Adrenal gland (tissue), 19 donors: ENCODE measurements at places on chromosomes 3 and 15.
A peak's percentile ranks its signal among the peaks of the same experiment; 100 is the strongest.

DNA sequence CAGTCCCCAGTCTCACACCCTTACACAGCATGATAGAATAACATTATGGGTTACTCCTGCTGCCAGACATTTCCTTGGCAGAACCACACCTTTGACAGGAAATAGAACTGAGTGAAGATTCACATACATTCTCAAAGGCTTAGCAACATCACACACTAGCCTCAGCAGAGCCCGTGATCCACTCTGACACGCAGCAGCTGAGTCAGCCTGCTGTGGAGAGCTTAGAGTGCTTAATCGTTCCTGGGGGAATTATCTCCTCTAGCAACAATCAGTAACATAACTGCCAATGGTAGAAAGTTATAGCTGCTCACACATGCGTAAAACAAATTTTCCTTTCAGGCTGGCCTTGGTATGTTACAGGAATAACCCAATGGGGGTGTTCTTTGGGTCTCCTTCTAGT is 382.1 kb downstream of the GAP43 start:
- peak; percentile 22 for DNase-seq

GRCh38 chr3:145807990-145808389 is 353.0 kb downstream of the PLOD2 start:
- DNase-seq = peak; percentile 44

DNA sequence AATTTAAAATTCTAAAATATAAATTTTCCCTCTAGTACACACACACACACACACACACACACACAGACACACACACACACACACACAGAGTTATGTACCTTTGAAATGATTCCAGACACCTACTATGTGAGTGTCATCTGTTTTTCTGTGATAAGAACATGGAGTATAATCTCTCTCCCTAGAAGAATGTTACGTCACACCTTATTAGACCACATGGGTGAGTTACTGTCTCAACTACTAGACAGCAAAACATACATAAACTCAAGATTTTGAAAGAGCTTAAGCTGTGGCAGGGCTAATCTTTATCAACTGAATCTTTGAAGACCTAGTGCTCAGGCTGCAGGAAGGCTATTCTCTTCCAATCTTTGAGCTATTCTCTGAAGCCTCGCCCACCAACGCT is 385.9 kb upstream of the BCHE start:
- no peak for DNase-seq

DNA sequence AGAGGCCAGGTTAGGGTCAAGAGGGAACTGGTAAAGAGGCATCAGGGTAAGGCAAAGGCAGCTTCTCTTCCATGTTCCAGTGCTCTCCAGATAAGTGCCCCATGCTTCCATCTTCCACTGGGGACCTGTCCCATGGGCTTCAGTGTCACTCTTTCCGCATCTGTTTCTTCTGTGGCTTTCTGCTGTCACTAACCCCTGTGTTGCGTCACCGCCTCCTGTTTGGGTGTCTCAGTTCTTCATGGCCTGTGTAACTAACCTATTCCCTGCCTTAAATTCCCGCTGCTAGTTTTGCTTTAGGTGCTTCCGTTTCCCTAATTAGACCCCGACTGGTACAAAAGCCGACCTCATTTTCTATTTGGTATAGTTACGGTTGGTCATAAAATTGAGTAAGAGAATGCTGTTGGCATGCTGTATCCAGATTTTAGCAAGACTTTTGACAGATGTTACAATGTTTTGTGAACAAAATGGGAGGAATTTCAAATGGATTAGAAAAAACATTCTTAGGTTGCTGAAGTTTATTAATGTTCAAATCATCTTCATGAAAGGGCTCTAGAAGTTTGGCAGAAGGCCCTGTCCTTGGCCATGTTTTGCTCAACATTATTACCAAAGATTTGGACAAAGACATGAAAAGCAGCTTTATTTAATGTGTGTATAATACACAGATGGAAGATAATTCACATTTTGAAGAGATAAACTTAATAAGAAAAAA is 245.3 kb downstream of the BBX start:
- DNase-seq = peak; percentile 89

GRCh38 chr3:129428007-129428375 is 445 bp downstream of the EFCAB12 start:
- DNase-seq = peak; percentile 28

GRCh38 chr3:184688251-184688881 is 23.5 kb downstream of the MAGEF1 start:
- no peak for DNase-seq

DNA sequence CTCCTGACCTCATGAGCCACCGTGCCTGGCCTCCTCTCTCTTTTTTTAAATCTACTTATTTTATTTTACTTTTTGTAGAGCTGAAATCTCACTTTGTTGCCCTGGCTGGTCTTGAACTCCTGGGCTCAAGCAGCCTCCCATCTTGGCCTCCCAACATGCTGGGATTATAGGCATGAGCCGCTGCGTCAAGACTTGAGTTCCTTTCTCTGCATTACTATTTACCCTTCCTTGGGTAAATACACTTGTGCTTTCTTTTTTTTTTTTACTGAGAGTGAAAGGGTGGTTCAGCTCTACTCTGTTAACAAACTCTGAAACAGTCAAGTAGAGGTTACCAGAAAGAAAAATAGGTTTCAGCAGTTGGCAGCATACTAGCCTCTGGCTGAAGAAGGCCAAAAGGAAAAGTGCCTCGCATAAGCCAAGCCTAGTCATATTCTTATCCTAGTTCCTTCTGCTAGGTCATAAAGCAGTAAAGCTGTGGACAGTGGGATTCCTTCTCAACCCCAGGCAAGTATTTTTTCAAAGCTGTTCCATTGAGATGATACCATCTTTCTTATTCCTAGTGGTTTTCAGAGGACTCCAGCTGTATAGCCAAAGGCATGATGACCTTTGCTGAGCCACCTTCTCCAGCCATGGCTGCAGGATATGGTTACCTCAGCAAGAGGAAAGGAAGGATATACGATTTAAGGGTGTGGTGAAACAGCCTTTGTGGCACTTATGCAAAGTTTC is 135.1 kb downstream of the RBPMS2 start:
- no peak for DNase-seq

DNA sequence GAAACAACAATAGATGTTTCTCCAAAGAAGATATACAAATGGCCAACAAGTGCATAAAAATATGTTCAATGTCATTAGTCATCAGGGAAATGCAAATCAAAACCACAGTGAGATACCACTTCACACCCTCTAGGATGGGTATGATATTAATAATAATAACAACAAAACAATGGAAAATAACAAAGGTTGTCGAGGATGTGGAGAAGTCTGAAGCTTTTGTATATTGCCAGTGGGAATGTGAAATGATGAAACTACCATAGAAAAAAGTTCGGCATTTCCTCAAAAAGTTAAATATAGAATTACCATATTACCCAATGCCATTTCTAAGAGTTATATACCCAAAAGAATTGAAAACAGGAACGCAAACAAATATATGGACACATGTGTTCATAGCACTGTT is 10.8 kb downstream of the BHLHE40 start:
- no peak for DNase-seq

GRCh38 chr15:101376615-101377395 is 81.8 kb upstream of the SNRPA1 start:
- DNase-seq = no peak

DNA sequence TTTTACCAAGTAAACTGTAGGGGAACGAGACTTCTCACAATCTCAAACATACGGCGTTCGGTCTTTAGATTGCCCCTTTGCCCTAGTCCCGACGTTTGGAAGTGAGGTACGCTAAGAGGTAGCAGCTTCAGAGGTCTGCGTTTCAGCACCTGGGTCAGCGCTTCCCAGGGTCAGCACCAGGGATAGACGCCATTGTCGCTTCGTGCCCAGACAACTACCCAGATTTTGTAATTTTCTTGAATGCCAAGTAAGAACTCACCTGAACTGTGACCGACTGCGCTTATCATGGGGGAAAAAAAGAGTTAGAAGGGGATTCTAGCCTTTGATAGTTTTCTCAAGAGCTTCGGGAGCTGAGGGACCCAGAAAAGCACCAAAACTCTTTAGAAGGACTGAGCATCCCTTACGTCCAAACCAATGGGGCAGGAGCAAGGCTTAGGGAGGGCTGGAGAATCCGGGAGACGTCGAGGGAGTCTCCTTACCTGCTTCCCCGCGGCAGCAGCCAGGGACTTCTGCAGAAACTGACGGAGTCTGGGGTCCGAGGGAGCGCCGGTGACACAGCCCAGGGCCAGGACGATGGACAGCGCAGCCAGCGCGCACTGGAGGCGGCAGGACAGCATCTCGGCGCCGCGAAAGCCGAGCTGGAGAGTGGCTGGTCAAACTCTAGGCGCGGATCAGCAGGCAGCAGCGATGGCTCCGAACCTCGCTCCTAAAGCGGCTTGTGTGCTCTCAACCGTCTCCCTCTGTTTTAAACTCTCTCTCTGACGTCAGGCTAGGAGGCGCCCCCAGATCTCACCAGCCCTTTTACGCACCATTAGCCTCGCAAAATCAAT is at the start of gene SST:
SST (minus strand) TSS at position 720 of the 830 bp plus-strand sequence; CDS start at position 617, 103 bp downstream.
- peak; percentile 49 for DNase-seq

DNA sequence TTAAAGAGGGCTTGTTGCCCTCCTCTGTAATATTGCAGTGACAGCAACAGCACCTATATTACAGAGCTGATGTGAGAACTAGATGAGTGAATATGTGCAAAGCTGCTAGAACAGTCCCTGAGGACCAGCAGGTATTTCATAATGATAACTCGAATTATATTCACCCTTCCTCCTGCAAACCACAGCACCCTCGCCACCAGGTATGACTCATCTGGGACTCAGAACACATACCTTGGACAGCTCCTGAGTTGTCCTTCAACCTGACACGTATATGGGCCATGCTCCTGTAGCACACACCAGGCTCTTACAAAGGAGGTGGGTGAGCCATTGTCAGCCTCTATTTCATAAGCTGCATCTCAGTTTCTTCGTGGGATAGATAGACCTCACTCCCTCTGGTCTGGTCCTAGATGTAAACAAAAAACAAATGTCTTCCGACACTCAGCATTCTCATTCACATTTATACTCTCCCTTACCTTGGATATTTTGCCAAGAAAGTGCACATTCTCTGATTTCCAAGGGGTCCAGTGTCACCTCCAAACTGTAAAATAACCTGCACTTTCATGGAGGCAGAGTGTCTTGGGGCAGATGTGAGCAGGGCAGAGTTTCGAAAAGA is 124.5 kb downstream of the TLE3 start:
- no peak for DNase-seq

- DNase-seq = no peak
Observed at GRCh38 chr3:20798666-20799065, 612.7 kb upstream of the SGO1 start.

GRCh38 chr3:114439284-114439683 is 145.5 kb downstream of the TIGIT start:
- DNase-seq = no peak

DNA sequence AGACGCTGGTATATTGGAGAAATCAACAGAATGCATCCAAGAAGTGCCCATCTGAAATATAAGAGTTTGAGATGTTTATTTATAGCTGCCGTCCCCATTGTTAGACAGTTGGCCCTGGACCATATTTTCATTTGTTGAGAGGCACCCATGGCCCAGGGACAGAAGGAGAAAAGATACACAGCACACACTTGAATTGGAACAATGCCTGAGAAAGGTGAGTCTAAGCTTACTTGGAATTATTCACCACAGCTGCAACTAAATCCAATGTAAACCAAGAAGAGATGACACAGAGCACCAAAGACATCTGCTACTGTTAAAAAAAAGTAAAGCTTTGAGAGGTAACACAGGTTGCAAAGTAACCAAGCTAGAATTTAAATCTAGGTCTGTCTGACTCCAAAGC is 525.5 kb upstream of the NAALADL2 start:
- no peak for DNase-seq

GRCh38 chr3:195210266-195210973 is 60.5 kb downstream of the XXYLT1 start:
- peak; percentile 78 for DNase-seq
